OCI-LY7 (cell line): ENCODE measurements at places on chromosomes 3 and 15. TPM values are rescaled to one million over a fixed set of nuclear protein-coding genes. Genes with fewer than 3 reads are reported as not detected.
A peak's percentile ranks its signal among the peaks of the same experiment; 100 is the strongest.

GRCh38 chr15:59457103-59457502 is 19.1 kb downstream of the FAM81A start:
- no peak for DNase-seq

DNA sequence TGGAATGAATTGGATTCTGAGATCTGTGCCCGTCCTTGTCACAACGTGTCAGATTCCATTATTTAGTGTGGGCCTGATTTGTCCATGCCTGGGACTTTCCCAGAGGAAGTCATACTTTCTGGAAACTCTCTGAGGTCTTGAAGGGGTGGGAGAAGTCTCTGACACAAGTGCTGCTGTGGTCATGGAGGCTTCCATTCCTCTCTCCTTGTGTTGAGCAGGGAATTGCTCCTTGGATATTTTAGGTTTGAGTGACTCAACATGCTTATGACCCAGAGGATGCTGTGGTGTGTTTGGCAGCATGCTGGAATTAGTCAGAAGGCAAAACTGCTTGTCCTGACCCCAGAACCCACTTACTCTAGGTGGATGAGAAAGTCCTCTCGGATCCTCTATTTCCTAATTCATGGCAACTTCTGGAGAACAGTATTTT is 132.1 kb downstream of the LPP start:
- no peak for DNase-seq

DNA sequence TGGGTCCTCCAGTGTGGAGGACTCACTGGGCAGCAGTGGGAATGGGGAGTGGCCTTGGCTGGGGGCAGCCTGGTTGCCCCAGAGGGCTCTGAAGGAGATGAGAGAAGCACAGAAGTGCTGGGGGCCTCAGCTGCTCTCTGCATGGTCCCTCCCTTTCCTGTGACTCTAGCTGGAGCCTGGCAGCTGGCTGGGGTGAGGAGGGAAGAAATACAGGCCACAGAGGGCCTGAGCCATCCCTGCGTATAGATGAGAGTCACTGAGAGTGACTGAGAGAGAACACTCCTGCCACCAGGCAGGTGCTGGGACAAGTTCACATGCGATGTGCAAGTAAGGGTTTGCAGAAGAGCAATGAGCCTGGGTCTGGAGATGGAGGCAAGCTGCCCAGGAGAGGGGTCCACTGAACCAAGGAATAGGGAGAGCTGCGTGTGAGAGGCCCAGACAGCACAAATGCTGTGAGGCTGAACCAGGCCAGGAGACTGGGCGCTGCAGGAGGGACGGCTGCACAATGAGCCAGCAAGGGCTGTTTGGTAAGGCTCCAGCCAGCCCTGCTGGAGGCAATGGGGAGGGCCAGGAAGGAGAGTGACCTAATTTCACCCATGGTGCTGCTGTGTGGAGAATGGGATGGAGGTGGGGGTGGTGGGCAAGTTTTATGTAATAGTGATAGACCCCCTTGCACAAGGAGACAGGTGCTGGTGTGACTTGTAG is 87.2 kb downstream of the CLSTN2 start:
- no peak for DNase-seq

KCNMB3 gene
- not detected in 2 replicates for total RNA-seq

ZXDC gene
- 32.2 and 38.6 TPM in 2 replicates for total RNA-seq

NUTM1 gene
- total RNA-seq: not detected in 2 replicates

- DNase-seq: no peak
Measured at GRCh38 chr3:170040418-170040817, 2.6 kb downstream of the GPR160 start.

LRRC31 gene
- not detected in 2 replicates for total RNA-seq

GRCh38 chr3:48564022-48564421 is 441 bp upstream of the UCN2 start:
- no peak for DNase-seq

DNA sequence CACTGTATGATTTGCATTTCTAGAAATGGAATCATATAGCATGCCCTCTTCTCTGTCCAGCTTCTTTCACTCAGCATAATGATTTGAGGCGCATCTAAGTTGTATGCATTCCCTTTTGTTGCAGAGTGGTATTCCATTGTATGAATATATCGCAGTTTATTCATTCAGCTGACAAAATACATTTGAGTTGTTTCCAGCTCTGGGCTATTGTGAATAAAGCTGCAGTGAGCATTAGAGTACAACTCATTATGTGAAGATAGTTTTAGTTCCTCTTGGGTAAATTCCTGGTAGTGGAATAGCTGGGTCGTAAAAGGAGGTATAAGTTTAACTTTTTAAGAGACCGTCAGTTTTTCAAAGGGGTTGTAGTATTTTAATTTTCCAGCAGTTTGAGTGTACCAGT is 38.5 kb upstream of the POLR2M start:
- DNase-seq: no peak

DNA sequence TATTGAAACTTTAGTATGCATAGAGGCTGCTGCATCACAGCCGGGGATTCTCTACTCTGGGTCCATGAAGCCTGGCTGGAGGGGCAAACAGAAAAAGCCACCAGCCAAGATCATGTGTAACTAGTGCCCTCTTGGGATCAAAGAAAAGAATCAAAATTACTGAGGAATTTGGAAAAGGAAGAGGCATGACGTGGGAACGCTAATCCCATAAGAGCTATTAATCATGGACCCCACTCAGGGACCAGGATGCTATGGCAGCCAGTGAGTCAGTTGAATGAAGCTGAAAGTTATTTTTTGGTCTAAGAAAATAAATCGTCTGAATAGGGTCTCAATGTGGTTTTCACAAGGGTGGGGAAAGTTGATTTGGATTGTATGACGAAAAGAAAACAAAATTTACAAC is 1165.1 kb downstream of the ROBO2 start:
- no peak for DNase-seq

GRCh38 chr3:111784001-111784400 is 75.1 kb upstream of the PHLDB2 start:
- no peak for DNase-seq

- peak; percentile 93 for DNase-seq
Measured at GRCh38 chr15:43133430-43134156, at the start of gene TMEM62. TMEM62 (plus strand) TSS chr15:43133586; CDS start chr15:43133803, 217 bp downstream.

XIRP1 gene
- not detected in 2 replicates for total RNA-seq

CMTM8 gene
- total RNA-seq: 2.7 and 3.0 TPM in 2 replicates
